Fibroblast of villous mesenchyme (primary cell): ENCODE measurements at places on chromosomes 2 and 18. TPM values are rescaled to one million over a fixed set of nuclear protein-coding genes. Genes with fewer than 3 reads are reported as not detected.

ALS2 gene
- total RNA-seq, result 27.4 and 44.0 TPM in 2 replicates

RAD51AP2 gene
- under 0.01 TPM in 2 replicates for total RNA-seq

LYPD6 gene
- 4.3 and 5.2 TPM in 2 replicates for total RNA-seq

CD207 gene
- total RNA-seq, result not detected in 2 replicates

DNA sequence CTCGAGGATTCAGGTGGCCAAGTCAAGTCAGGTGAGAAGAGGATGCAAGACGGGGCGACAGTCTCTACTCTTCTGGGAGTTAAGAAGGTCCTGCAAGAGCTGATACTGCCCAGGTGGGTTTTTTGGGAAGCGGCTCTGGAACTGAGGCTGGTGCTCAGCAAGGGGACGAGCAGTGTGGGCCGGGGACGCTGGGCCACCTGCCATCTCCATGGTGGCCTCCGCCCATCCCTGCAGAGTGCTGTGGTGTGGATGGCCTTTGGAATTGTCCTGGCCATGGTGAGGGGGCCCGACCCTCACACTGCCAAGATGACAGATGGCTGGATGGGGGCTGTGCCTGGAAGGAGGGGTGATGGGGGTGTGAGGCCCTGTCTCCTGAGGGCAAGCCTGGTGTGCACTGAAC is 34.2 kb upstream of the LDLRAD4 start:
- no peak for DNase-seq

DNA sequence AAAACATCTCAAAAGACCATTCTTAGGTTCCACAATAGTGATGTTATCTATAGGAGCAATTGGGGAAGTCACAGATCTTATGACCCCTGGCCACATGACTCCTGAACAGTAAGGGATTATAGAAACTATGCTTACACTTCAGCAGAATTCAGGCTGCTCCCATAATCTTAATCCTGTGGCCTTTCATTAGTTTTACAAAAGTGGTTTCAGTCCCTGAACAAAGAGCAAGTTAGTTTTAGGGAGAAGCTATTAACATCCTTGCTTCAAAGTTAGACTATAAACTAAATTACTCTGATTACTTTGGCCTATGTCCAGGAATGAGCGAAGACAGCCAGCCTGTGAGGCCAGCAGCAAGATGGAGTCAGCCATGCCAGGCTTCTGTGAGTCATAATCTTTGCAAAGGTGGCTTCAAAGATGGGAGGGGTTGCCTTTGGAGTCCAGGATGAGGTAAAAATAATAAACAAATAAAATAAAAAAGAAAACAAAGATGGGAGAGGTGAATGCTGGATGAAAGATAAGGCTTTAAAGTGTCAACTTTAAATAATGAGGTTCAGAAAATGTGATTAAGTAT is 168.7 kb upstream of the NDUFV2 start:
- DNase-seq, result no peak

DNA sequence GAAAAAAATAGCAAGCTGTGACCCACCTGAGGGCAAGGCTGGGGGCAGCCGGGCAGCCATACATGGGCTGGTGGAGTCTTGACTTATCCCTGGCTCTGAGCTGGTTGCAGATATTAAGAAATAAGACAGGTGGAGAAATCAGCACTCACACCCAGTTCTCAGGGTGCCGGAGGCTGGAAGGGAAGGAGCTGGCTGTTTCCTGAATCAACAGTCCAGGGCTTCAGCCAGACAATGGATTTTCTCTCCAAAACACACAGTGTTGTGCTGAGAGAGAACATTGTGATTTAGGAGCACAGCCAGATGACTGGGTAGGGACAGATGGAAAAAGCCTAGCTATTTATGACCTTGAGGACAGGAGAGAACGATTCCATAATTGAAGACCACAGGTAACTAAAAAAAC is 208.8 kb downstream of the LDLRAD4 start:
- DNase-seq, result no peak

DNA sequence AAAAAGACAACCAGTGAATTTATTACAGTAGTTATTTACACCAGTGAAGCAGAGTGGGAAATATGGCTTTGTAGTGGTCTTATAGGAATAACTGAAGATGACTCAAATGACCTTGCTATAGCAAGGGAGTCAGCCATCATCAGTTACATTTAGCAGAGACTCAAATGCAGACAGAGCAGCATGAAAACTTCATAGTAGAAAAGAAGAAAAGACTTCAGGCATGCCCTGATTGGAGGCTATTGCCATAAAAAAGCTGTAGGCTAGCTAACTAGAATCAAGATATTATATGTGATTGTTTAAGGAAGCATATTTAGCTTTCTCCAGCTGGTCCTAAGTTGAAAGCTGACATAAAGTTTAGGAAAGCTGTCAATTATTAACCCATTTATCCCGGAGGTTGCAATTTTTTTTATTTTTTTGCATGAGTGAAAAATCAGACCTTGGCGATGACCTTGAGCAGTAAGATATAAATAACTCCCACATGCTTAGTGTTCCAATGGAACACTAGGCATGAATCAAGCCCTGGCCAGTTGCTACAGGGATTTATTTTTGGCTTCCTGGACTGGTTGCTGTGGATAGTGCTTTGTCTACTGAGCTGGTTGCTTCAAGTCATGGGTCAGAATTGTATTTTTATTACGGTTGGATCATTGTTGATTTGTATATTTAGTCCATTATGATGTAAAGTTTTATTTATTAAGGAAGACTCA is 675.6 kb upstream of the VRK2 start:
- DNase-seq, result no peak

DNA sequence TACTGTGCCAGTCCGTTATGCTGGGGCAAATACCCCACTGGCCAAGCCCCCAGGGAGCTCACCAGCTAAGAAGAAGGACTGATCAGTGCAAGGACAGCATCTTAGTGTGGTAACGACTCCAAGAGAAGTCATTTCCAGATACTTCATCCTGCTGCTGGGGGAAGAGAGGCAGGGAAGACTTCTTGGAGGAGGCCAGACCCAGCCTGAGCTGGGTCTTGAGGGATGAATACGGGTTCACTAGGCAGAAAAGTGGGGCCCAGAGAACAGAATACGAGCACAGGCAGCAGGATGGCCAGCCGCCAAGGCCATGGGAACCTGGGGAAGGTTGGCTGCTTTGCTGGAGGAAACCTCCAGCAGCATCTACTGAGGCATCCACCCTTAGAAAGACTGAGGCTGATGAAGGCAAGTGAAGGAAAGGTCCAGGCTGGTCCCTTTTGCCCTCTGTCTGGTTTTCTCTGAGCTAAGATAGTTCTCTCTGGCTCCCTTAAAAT is 84.1 kb downstream of the GLI2 start:
- peak; percentile 8 for DNase-seq
